OCI-M1 (cell line): ENCODE measurements at places on chromosomes 2 and 18.

GRCh38 chr2:33467413-33467812 is 9.0 kb upstream of the RASGRP3 start:
- no peak for DNase-seq

- no peak for DNase-seq
Observed at GRCh38 chr18:32300914-32301313, 111.1 kb downstream of the MEP1B start.

DNA sequence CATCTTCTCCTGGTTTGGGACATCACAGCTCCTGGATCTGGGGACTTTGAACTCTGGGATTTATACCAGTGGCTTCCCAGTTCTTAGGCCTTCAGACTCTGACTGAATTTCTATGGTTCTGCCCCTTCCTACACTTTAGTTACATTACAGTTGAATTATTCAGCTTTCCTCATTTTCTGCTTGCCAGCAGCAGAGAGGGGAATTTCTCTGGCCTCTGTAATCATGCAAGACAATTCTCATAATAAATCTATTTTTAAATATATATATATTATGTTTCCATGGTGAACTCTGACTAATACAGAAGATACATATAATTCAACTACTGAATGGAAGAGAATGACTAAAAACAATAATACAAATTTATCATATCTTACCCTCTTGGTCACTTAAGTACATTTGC is 1478.6 kb upstream of the ACVR2A start:
- DNase-seq: no peak

- no peak for DNase-seq
Observed at GRCh38 chr2:131369954-131370353, 6.0 kb upstream of the RAB6D start.
